ENCODE measurements at places on chromosomes 3 and 15.
A peak's percentile ranks its signal among the peaks of the same experiment; 100 is the strongest.

DNA sequence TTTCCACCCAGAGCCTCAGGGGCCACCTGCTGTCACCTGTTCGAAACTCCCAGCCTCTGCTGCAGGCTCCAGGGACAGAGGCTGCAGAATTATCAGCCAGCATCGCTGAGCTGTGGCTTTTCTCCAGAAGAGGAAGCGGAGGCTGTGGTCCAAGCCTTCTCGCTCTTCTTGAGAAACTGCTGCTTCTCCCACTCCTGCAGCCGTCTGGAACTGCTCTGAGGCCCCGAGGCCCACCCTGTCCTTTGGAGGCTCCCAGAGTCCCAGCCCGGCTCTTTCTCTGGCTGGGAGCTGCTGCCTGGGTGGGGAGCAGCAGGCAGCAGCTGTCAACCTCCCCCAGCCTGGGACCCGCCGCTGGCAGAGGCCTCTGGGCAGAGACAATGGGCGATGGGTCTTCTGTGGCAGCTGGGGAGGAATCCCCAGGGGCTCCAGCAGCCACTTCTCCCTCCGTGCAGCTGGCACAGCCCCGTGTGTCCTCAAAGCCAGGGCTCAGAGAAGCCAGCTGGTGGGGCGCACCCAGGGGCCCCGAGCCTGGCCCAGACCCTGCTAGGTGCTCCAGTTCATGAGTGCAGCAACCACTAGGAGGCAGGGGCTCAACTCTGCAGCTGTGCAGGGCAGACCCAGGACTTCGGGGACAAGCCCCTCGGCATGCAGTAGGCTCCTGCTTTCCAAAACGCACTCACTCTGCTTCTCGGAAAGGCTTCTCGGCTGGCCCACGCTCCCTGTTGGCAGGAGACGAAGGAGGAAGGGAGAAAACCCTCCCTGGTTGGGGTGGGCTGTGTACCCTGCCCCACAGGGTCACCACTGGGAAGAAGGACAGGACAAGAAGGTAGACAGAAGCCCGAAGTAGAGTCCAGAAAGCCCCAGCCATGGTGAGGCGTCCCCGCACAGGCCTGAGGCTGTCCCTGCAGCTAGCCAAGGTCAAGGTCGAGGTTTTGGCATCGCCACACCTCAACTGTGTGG lies 49.9 kb upstream of the FURIN start:
- DNase-seq, result no peak

GRCh38 chr3:87307805-87308204 lies 31.4 kb upstream of the POU1F1 start:
- DNase-seq, result no peak

- DNase-seq, result no peak
Measured at GRCh38 chr3:152556731-152557254, 278.1 kb upstream of the P2RY1 start.

DNA sequence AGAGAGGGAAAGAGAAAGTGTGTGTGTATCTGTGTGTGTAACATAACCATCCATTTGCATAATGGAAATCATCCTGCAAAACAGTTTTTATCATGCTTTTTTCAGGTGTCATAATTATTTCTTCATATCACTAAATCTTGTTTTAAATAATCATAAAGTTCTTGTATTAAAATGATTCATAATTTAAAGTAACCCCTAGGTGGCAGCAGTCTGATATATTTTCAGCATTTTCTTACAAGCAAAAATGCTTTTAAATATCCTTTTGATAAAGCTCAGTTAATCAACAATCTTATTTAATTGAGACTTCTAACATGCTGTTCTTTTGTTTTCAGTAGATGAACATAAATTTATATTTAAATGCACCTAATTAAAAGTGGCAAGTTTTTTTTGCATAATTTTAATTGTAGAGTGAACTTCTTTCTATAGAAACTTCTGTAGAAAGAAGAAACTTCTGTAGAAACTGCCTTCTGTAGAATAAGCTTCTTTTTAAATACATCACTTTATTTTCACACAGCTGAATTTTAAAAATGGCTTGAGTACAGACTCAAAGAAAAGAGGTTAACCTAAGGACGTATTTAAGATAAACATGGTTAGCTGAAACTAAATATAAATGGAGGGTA lies 72.5 kb downstream of the OPA1 start:
- no peak for DNase-seq

- no peak for DNase-seq
Measured at GRCh38 chr15:26972636-26973035, 1.7 kb downstream of the GABRG3 start.

GRCh38 chr15:40358471-40359353 lies 693 bp downstream of the DISP2 start:
- DNase-seq, result peak; percentile 33

GRCh38 chr3:45640091-45640507 lies 45.5 kb downstream of the LIMD1 start:
- DNase-seq, result no peak

GRCh38 chr3:39272191-39272590 lies 7.6 kb downstream of the CX3CR1 start:
- DNase-seq, result no peak

GRCh38 chr15:80396096-80396495 lies 8.1 kb upstream of the ARNT2 start:
- DNase-seq, result no peak

DNA sequence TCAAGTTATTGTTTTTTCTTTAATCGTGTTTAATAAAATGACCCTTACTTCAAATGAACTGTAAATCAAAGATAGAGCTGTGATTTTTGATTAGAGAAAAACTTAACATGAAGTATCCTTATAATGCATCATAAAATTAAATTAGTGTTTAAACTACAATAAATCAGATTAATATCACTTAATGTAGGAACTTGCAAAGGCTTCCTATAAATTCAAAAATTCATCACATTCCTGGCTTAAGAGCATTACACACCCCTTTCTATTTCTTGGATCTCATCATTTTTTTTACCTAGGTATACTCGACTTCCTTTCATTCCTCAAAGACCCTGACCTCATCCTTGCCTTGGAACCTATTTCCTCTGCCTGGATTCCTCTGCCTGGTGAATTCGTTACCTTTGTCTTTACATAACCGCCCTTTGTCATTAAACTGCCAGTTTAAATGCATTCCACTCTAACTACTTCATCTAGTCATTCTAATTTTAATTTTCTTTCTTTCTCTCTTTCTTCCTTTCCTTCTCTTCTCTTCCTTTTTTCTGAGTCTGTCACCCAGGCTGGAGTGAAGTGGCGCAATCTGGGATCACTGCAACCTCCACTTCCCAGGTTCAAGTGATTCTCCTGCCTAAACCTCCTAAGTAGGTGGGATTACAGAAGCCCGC lies 1244.5 kb downstream of the OTOL1 start:
- DNase-seq, result no peak

DNA sequence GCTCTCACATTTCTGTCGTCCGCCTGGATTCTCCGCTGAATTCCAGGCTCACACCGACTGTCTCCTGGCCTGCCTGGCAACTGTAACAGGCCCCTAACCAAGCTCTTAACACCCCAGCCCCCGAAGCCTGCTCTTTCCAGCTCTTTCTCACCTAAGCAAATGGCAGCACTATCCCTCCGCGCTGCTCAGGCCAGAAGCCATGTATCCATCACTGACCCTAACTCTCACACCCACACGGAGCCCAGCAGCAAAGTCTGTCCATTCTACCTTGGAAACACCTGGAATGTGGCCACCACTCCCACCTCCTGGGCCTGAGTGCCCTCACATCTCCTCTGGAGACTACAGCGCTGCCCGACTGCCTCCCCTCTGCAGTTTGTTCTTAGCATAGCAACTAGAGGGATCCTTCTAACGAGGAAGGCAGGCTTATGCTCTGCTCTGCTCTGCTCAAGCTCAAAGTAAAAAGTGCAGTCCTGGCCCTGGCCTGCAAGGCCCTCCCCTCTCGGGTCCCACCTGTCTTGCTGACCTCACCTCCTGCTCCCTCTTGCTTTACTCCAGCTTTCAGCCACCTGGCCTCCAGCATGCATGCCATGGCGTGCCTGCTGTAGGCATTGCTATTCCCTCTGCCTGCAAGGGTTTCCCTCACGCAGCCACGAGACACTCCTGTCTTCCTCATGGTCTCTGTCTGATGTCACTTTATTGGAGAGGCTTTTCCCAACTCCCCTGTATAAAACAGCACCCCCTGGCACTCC lies 27.2 kb downstream of the FEM1B start:
- no peak for DNase-seq

DNA sequence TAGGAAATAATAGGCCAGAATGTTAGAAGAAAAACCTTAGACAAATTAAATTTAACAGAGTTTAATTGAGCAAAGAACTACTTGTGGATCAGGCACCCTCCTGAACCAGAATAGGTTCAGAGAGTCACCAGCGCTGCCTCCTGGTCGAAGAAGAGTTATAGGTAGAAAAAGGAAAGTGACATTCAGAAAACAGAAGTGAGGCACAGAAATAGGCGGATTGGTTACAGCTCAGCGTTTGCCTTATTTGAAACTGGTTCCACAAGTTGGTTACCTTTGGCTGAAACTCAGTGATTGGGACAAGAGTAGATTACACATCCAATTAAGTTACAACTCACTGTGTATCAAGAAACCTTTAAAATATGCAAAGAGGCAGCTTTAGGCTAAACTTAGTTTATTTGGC lies 4.4 kb downstream of the AADAC start:
- DNase-seq, result no peak

GRCh38 chr3:181629711-181630110 lies 82.0 kb upstream of the SOX2 start:
- no peak for DNase-seq

DNA sequence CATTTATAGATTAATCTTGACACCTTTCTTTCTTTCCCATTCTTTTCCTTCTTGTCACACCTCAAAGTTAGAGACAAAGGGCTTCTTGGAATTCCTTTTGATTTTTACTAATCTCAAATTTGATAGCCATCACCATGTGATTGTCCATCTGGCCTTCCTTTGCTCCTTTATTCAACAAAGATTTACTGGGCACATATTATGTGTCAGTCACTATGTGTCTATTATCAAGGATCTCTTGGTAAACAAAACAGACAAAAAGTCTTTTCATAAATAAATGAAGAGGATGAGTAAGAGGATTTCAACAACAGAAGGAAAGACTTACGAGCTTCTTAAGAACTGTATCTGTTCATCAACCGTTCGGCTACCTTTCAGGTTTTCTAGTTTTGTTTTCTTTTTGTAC lies 56.5 kb downstream of the SAMMSON start:
- no peak for DNase-seq

DNA sequence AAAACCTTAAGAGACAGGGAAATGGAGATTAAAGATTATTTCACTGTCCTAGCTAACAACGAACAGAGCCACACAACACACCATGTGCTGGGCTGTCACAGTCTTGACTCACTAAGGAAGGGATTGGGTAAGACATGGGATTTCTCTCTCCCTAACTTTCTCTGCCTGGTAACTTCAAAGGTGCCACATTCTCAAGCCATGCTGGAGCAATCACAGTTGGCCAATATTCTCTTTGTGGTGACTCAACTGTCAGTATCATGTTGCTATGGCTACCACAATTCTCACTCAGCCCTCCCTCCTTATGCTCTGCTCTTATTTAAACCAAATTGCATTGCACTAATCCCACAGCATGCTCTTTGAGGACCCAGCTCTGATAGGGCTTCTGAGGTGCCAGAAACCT lies 74.0 kb downstream of the OXNAD1 start:
- DNase-seq, result no peak

DNA sequence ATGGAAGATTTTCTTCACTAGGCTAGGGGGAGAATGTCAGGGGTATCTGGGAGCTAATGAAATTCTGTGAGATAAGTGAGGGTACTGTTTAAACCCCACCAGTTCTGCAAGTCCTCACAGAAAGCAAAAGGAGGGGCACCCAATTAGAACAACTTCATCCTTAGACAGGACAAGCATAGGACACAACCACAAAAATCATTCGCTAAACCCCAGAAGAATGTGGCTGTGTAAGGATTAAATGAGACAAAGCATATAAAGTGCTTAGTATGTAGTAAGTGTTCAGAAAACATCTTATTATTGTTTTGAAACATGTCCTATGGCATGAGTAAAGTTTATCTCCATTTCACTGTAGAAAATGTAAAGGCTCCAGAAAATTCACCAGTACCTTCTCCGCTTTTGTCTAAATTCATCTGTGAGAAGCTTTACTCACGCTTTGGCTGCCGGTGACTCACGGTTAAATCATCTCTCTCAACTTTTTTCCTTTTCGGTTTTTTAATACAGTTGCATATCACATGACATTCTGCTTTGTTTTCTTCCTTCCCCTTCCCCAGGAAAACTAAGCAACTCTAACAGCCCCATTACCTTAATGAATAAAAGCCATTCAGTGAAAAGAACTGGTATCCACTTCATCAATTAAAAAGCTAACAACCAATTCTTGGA lies 1.7 kb downstream of the CLRN1 start:
- DNase-seq, result peak; percentile 18

DNA sequence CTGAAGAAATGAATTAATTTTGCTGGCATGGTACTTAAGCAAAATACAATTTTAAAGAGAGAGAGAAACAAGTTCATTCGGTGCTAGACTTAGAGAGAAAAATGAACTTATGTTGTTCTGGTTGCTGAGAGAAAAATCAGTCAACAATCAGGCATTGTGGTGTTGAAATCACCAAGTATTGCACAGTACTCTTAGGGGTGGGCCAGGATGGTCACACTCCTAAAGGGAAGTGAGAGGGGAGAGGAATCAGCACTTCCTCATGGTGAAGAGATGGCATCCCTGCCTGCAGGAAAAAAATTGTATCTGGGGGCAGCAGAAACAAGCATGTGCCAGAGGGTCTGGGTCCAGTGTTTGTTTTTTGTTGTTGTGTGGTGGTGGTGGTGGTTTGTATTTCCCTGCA lies 7.0 kb upstream of the DMXL2 start:
- no peak for DNase-seq

DNA sequence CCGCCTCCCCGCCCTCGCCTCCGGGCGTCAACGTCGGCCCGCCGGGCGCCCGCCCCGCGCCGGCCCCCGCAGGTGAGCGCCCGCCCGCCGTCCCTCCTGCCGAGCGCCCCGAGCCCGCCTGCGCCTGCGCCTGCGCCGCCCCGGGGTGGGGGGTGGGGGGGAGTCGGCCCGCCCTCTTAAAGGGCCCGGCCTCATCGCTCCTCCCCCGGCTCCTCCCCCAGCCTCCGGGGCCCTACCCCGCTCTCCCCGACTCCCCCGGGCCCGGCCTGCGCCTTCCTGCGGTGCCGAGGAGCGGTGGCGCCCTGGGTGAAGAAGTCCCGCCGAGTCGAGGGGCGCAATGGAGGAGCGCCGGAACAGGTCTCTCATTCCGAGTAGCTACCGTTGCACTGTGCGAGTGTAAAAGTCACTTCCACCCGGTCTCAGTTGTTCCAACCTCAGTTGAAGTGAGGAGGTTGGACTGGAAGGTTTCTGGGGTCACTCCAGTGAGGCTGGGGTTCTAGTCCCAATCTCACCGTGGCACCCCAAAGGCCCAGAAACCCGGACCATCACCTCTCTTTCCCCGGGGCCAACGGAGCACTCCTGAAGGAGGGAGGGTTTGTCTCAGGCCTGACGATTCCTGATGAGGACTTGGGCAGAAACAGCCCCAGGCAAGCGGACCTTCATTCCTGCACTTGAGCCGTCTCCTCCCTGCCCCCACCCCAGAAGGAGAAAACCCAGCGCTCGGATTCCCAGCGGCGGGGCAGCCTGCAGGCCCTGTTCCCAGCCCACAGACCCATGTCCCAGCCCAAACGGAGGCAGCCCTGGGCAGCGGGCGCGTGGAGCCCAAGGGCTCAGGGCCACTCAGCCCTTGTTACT lies 1.5 kb upstream of the TNK2 start:
- peak; percentile 83 for DNase-seq

Data from Calu3 (cell line).